RWPE1 (cell line): ENCODE measurements at places on chromosomes 16 and 17.

DNA sequence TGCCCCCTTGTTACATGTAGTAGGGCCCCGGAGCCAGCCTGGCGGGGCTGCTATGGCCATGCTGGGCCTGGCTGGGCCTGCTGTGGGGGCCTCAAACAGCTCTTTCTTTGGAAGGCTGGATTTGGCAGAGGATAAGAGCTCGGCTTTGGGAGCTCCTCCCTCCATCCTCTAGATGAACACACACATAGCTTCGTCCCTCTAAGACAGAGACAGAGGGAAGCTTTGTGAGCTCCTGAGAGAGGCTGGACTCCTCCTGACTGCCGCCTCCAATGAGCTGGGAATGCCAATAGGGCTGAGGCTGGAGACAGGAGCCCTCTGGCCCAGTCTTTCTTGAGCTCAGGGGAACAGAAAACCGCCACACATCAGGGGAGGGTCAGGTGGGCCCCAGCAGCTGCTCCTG, 37.3 kb upstream of the CDC42EP4 start:
- no peak for DNase-seq

DNA sequence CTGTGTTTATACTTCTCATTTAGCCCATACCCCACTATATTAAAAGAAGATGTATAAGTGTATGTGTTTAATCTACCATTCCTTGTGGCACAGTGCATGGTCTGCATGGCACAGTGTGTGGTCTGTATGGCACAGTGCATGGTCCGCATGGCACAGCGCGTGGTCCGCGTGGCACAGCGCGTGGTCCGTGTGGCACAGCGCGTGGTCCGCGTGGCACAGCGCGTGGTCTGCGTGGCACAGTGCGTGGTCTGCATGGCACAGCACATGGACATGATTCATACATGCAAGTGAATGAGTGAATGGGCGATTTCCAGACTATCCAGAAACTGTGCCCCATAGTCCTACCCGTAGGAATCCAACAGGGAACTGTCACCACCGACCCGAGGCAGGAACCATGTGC, 632.6 kb downstream of the MAF start:
- no peak for DNase-seq

DNA sequence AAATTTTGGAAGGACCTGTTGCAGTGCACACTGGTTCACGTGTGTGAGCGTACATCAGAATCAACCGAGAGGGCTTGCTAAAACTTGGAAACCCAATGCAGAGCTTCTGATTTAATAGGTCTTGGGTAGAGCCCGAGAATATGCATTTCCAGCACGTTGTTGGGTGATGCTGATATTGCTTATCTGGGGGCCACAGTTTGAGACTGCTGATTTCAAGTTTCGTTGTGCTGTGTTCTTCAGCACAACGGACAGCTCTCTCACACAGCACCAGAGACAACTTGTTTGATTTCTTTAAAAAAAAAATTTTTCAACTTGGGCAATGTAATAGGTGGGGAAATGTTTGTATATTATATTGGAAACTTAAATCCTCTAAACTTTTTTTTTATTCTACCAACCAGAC, 9.4 kb downstream of the OR4D2 start:
- DNase-seq = no peak

DNA sequence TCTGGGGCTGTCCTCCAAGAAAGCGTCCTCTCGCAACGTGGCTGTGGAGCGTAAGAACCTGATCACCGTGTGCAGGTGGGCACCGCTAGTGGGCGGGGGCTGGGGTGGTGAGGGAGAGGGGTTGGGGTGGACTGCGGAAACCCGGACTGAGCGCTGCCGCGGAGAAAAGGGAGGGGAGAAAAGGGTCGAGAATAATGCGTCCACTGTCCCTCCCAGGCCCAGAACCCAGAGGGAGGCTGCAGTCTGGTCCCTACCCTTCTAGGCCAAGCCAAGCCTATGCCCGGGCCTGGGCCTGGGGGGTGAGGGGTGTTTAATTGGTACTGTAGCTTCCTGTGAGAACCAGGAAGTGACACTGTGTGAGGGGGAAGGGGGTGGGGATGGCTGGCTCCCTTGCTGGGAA, 464 bp downstream of the RUNDC3A start:
- no peak for DNase-seq

DNA sequence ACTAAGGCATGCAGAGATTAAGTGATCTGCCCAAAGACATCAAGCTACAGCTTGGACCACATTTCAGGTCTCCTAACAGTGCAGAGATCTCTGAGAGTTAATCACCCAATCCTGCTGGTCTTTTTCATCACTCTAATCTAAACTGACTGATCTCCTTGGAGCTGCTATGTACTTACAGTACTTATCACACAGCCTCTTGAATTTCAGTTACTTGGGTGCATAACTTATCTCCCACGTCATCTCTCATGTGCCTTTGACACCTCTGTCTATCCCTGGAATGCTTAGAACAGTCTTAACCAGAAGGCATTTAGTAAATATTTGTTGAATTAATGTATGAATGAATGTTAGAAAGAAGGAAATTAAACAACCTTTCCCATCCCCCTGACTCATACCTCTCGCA, 139.0 kb downstream of the SNX11 start:
- DNase-seq = no peak
